Stimulated activated CD4-positive, alpha-beta T cell treated with anti-CD3 and anti-CD28 coated beads, Interleukin-1b, Interleukin-23, amount 100 ng/mL, for 1 hour (primary cell): ENCODE measurements at places on chromosomes 4 and X.

DNA sequence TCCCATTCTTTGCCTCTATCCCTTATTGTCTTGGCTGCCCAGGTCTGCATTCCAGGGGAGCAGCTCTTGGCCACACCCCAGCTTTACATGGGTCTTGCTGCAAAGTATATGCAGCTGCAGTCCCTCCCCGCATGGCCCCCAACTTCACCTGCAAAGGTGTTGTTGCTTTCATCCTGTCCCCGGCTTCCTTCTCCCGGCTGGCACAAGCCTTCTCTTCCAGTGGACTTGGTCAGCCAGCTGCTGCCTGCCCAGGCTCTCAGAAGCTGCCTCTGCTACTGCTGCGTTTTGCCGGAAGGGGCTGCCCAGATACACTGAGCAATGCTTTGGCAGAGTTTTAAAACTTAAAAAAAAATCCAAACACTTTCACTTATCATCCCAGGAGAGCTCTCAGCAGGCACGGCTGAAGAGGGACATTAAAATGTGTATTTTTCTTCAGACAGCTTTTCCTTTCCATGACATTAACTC lies 121.2 kb upstream of the PDLIM3 start:
- DNase-seq, result no peak

DNA sequence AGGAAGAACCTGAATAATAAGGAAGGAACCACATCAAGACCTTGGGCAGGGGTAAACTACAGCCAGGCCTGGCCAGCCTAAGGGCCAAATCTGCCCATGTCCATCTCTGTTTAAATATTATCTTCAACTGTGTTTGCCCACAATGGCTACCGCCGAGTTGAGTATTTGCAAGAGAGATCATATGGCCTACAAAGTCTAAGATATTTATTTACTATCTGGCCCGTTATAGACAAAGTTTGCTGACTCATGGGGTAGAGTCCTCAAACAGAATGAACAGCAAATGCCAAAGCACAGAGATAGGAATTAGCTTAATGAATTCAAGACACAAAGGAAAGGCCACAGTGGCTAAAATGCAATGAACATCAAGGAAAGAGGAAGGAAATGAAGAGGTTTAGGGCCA lies 44.8 kb downstream of the RPS6KA3 start:
- DNase-seq, result no peak

DNA sequence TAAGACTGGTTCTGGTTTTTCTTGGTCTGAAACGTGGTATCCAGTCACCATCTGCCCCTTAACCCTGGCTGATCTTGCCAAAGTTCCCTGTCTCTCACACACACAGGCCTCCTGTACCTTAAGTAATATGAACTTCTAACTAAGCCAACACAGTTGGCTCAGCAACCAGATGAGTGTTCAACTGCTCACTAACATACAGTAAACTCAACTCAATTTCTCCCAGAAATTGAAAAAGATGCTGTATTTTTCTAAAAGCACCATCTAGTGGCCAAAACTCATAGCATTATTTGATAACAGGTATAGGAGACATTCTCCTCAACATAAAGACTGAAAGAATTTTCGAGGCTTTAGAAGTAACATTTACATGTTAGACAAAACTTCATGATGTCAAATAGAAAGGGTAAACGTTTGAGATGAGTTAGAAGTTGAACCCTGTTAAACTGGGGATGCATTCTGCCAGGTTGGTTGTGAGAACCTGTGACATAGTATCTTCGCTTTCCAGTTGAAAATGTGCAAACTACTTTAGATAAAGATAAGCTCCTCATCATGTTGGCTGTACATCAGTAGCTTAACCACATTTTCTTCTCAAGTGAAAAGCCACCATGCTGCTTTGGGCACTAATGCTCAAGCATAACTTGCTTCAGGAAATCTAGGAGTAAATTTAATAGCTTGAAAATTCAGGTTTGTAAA lies 31.2 kb downstream of the CCNI start:
- DNase-seq, result no peak

GRCh38 chr4:139035650-139036049 lies 20.1 kb downstream of the NOCT start:
- DNase-seq, result no peak

DNA sequence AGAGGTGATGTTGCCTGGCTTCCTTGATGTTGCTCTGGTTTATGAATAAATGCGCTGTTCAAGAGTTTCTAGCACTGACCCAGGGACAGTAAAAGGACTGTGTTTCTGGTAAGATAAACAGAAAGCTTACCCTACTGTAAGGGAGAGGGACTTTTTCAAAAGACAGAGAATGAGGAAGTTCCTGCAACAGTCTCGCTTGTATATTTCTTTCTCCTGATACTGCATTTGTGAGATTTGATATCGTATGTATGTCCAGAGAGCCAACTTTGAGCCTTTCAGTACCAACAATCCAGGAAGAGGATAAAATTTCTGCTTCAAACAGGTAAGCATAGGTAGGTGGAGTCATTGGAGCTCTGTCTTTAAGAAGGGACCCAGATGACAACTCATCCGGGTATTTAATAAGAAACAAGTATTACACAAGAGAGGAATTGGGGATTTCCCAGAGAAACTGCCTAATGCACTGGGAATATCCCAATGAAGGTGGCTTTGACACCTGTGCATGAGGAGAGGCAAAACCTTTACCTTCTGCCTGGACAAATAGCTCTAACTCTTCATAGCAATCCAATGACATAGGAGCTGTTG lies 773 bp downstream of the DAPP1 start:
- DNase-seq, result no peak

DNA sequence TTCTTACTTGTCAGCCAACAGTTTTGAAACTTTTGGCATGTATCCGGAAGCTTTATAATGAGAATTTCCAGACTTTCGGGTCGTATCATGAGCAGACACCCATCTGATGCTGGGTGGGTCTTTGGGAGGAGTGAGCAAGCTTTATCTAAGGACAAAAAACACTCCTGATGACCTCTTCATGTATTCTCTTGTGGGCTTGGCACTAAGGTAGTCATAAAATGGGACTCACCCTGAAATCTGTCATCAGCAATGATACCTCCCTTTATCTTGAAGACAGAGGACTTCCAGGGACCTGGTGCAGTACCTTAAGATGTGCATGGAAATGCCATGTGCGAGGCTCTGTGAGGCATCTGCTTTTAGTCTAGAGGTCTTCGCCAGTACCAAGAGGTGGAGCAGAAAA lies 346.3 kb upstream of the PPARGC1A start:
- no peak for DNase-seq
